ENCODE measurements at places on chromosomes 7 and 10.

GRCh38 chr10:80459047-80459865 is 5.1 kb downstream of the TSPAN14 start:
- peaks cover 25% of the 10 kb centered on the region for H3K4me1 ChIP-seq
- DNase-seq = peak; percentile 75
- H3K27me3 ChIP-seq = no peaks in the 10 kb centered on the region
- H3K27ac ChIP-seq = peak overlapping the region; percentile 64
- no peak overlapping the region for H3K4me3 ChIP-seq
- no peaks in the 10 kb centered on the region for H3K36me3 ChIP-seq

- H3K27ac ChIP-seq = no peak overlapping the region
- no peaks in the 10 kb centered on the region for H3K4me1 ChIP-seq
- no peak overlapping the region for H3K4me3 ChIP-seq
Measured at GRCh38 chr7:138941545-138941944, 39.6 kb downstream of the KIAA1549 start.

DNA sequence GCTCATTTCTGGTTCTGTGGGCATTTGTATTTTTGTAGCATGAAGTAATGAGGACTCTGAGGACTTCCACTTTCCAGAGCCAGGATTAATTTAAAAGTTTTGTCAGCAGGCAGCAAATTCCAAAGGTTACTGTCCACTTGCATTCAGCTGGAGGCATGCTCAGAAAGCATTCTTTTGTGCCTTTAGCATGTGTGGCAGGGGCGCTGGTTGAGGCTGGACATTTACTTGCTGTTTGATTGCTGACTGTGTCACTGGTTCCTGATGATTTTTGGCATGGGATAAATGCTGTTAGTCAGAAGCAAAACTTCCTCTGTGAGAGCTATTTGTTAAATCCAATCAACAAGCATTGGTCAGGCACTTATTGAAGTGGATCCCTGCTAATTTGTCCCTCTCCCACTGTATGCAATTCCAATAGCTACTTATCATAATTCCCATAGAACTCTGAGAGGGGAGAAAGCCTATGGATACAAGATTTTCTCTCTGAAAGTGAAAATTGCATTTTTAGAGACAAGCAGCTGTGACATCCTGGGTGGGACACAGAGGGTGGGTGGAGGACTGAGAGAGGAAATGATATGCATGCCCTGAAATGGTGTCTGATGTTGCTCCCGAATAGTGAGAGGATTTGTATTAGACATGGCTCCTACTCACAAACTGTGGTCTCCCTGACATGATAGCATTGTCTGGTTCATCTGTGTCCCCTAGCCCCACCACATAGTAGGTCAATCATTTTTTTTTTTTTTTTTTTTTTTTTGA is 161.2 kb upstream of the WDR11 start:
- no peaks in the 10 kb centered on the region for H3K36me3 ChIP-seq
- no peak overlapping the region for H3K27ac ChIP-seq
- no peaks in the 10 kb centered on the region for H3K4me1 ChIP-seq
- DNase-seq = no peak
- no peaks in the 10 kb centered on the region for H3K27me3 ChIP-seq

- no peak overlapping the region for H3K27ac ChIP-seq
- no peaks in the 10 kb centered on the region for H3K27me3 ChIP-seq
- no peak overlapping the region for H3K4me3 ChIP-seq
- no peaks in the 10 kb centered on the region for H3K36me3 ChIP-seq
- DNase-seq = no peak
- H3K4me1 ChIP-seq = peaks cover 10% of the 10 kb centered on the region
Measured at GRCh38 chr10:78351283-78351682, 317.6 kb downstream of the RPS24 start.

DNA sequence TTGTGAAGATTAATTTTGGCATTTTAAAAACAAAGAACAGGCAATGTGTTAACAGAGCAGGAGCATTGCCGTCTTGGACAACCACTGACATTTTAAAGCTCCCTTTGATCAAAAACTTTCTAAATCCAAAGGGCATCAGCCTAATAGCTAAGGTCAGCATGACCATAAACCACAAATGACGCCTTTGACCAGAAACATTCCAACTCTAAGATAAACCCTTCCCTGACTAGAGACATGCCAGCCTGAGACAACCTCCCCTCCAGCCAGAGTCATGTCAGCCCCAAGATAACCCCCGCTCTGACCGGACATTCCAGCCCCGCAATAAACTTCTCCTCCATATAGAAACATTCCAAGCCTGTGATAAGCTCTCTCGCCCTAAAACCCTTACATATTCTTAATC is 949.4 kb upstream of the POT1 start:
- H3K4me3 ChIP-seq = no peak overlapping the region
- no peaks in the 10 kb centered on the region for H3K27me3 ChIP-seq
- no peaks in the 10 kb centered on the region for H3K36me3 ChIP-seq
- no peaks in the 10 kb centered on the region for H3K4me1 ChIP-seq

DNA sequence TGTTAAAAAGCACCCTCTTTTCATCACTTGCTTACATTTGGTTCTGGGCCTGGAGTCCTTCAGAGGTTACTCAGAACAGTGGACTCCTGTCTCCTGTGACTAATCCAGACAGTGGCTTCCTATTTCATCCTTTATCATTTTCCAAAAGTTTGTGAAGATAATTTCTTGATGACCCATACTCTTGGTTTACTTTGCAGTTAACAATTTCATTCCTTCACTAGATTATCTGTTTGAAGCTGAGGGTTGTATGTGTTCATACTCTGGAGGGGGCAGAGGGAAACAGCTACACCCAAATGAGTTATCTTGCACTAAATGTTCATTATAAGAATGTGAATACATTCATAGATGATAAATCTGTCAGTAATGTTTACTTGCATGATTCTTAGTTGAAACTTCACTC is 124.7 kb downstream of the ZNF248 start:
- H3K27ac ChIP-seq = no peak overlapping the region
- H3K27me3 ChIP-seq = no peaks in the 10 kb centered on the region
- DNase-seq = no peak
- no peak overlapping the region for H3K4me3 ChIP-seq
- no peaks in the 10 kb centered on the region for H3K4me1 ChIP-seq
- H3K36me3 ChIP-seq = no peaks in the 10 kb centered on the region

DNA sequence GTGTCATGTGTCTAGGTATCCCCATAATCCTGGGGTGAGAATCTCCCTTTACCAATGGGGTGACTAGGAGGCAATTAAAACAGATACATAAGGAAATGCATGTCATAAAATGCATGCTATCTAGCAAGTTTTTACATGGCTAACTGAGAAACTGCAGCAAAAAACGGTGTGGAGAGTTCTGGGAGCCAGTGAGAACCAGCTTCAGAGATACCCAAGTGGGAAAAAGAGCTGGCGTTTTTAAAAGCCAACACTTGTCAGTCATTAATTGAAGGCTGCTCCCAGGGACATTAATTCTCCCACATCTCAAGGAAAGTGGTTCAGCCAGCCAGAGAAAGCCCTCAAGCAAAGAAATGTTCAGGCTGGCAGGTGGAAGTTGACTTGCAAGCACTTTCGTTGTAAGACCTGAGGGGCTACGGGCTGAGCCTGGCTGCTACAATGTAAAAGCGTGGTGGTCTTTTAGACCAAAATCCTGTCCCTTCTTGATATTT is 28.1 kb downstream of the ST8SIA6 start:
- DNase-seq = no peak
- H3K4me3 ChIP-seq = no peak overlapping the region
- H3K27ac ChIP-seq = no peak overlapping the region
- H3K36me3 ChIP-seq = no peaks in the 10 kb centered on the region
- no peaks in the 10 kb centered on the region for H3K27me3 ChIP-seq
- peaks cover 2% of the 10 kb centered on the region for H3K4me1 ChIP-seq

GRCh38 chr7:135160098-135160857 is 10.2 kb downstream of the CYREN start:
- peaks cover 6% of the 10 kb centered on the region for H3K36me3 ChIP-seq
- DNase-seq = no peak
- H3K4me1 ChIP-seq = peaks cover 23% of the 10 kb centered on the region
- peak overlapping the region; percentile 85 for H3K27ac ChIP-seq
- no peaks in the 10 kb centered on the region for H3K27me3 ChIP-seq

GRCh38 chr7:23298141-23298881 is 828 bp upstream of the MALSU1 start:
- no peaks in the 10 kb centered on the region for H3K27me3 ChIP-seq
- peaks cover 3% of the 10 kb centered on the region for H3K4me1 ChIP-seq

GRCh38 chr10:16520900-16521299 is 779 bp downstream of the C1QL3 start:
- no peak overlapping the region for H3K4me3 ChIP-seq
- peaks cover 5% of the 10 kb centered on the region for H3K27me3 ChIP-seq
- H3K27ac ChIP-seq = no peak overlapping the region

- H3K36me3 ChIP-seq = no peaks in the 10 kb centered on the region
- no peak overlapping the region for H3K4me3 ChIP-seq
- no peak overlapping the region for H3K27ac ChIP-seq
- DNase-seq = no peak
- no peaks in the 10 kb centered on the region for H3K27me3 ChIP-seq
Measured at GRCh38 chr7:71332207-71332606, 200.3 kb downstream of the GALNT17 start.

- no peak overlapping the region for H3K4me3 ChIP-seq
- H3K27ac ChIP-seq = no peak overlapping the region
- DNase-seq = no peak
- no peaks in the 10 kb centered on the region for H3K27me3 ChIP-seq
- no peaks in the 10 kb centered on the region for H3K36me3 ChIP-seq
Measured at GRCh38 chr7:129282865-129283264, 58.0 kb downstream of the AHCYL2 start.

DNA sequence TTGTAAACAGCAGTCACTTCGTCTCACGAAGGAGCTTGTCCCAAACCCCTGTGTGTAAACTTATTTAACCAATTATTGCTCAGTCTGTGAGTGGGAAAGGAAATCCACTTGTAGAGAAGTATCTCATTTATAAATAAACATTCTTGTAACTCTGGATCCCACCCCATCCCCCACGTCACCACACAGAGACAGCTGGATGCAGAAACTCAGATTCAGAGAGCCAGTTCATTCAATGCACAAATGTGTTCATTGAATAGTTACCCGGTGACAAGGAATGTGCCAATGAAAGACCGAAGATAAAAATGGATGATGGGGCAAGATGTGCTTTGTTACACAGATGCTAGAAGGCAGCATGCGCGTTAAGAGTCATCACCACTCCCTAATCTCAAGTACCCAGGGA is 8.3 kb upstream of the OCM start:
- H3K4me1 ChIP-seq = no peaks in the 10 kb centered on the region
- no peak overlapping the region for H3K27ac ChIP-seq
- H3K4me3 ChIP-seq = no peak overlapping the region
- DNase-seq = no peak

- no peaks in the 10 kb centered on the region for H3K27me3 ChIP-seq
- H3K36me3 ChIP-seq = no peaks in the 10 kb centered on the region
- no peak overlapping the region for H3K4me3 ChIP-seq
- no peak overlapping the region for H3K27ac ChIP-seq
- H3K4me1 ChIP-seq = no peaks in the 10 kb centered on the region
Measured at GRCh38 chr7:103887853-103888602, 101.4 kb downstream of the RELN start.

DNA sequence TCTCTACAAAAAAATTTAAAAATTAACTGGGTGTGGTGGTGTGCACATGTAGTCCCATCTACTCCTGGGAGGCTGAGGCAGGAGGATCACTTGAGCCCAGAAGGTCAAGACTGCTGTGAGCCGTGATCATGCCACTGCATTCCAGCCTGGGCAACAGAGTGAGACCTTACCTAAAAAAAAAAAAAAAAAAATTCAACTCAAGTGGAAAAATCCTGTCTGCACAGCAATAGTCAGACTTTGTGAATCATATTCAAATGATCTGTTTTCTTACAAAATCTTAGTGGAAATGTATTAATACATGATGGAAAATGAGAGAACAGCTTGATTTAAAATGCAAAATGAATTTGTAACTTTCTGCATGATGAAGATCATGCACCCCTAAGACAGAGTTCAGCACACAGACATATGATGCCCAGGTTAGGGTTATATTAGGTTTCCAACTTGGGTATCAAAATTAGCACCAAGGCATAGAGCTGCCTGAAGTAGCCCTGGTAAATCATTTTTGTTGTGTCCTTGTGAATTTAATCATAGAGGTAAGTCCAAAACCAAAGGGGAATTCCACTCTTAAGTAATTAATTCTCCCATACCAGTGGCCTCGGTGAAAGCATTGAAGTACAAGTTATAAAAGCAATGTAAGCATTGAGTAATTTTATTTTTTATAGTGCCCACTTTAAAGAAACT is 93.8 kb downstream of the ADD3 start:
- no peak overlapping the region for H3K27ac ChIP-seq
- no peaks in the 10 kb centered on the region for H3K36me3 ChIP-seq
- no peaks in the 10 kb centered on the region for H3K27me3 ChIP-seq
- H3K4me1 ChIP-seq = no peaks in the 10 kb centered on the region

DNA sequence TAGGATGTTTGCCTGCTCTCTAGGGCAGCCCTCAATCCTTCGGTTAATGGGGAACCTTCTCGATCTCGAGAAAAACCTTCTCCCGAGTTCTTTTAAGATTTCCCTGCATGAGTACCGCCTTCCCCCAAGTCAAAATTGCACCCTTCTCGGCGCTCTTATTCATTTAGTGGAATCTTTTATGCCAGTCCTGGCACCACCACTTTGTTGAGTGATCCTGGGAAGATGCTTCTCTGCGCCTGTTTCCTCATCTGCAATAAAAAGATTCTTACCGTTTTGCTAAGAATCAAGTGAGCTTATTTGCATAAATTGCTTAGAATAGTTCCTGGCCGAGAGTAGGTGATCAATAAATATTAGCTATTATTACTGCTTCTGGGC is 697 bp downstream of the ARPC1A start:
- H3K27ac ChIP-seq = peak overlapping the region; percentile 57
- peaks cover 20% of the 10 kb centered on the region for H3K4me1 ChIP-seq
- peak overlapping the region; percentile 62 for H3K4me3 ChIP-seq
- H3K36me3 ChIP-seq = no peaks in the 10 kb centered on the region
- H3K27me3 ChIP-seq = no peaks in the 10 kb centered on the region

GRCh38 chr7:22486597-22486996 is 13.4 kb downstream of the STEAP1B start:
- H3K27ac ChIP-seq = no peak overlapping the region
- DNase-seq = no peak
- H3K4me3 ChIP-seq = no peak overlapping the region
- H3K4me1 ChIP-seq = no peaks in the 10 kb centered on the region
- H3K36me3 ChIP-seq = no peaks in the 10 kb centered on the region

GRCh38 chr7:45237788-45238461 is 80.3 kb downstream of the RAMP3 start:
- H3K27me3 ChIP-seq = peaks cover 3% of the 10 kb centered on the region
- H3K36me3 ChIP-seq = no peaks in the 10 kb centered on the region
- no peak overlapping the region for H3K4me3 ChIP-seq
- H3K27ac ChIP-seq = no peak overlapping the region
- DNase-seq = no peak

DNA sequence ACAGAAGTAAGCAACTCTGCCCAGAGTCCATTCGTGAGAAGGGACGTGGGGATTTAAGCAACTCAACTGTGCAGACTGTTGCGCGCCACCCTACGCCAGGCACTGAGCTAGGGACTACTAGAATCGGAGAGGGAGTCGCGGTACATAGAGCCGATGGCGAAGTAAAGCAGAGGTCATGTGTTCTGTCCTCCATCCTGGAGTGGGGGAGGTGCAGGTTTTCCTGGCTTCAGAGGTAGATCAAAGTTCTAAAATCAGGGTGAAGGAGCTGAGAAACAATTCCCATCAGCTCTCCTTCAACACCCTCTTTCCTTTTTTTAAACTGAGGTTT is 23.2 kb downstream of the SLC35G1 start:
- no peaks in the 10 kb centered on the region for H3K27me3 ChIP-seq
- DNase-seq = no peak
- no peak overlapping the region for H3K27ac ChIP-seq
- H3K4me3 ChIP-seq = peak overlapping the region; percentile 56
- peaks cover 17% of the 10 kb centered on the region for H3K4me1 ChIP-seq
- H3K36me3 ChIP-seq = no peaks in the 10 kb centered on the region

- H3K4me3 ChIP-seq = no peak overlapping the region
- H3K27ac ChIP-seq = no peak overlapping the region
- H3K27me3 ChIP-seq = no peaks in the 10 kb centered on the region
- no peaks in the 10 kb centered on the region for H3K36me3 ChIP-seq
Measured at GRCh38 chr7:50339990-50340500, 35.5 kb downstream of the IKZF1 start.
